Glutamatergic neuron (in vitro differentiated cells): ENCODE measurements at places on chromosomes 3 and 15.

DNA sequence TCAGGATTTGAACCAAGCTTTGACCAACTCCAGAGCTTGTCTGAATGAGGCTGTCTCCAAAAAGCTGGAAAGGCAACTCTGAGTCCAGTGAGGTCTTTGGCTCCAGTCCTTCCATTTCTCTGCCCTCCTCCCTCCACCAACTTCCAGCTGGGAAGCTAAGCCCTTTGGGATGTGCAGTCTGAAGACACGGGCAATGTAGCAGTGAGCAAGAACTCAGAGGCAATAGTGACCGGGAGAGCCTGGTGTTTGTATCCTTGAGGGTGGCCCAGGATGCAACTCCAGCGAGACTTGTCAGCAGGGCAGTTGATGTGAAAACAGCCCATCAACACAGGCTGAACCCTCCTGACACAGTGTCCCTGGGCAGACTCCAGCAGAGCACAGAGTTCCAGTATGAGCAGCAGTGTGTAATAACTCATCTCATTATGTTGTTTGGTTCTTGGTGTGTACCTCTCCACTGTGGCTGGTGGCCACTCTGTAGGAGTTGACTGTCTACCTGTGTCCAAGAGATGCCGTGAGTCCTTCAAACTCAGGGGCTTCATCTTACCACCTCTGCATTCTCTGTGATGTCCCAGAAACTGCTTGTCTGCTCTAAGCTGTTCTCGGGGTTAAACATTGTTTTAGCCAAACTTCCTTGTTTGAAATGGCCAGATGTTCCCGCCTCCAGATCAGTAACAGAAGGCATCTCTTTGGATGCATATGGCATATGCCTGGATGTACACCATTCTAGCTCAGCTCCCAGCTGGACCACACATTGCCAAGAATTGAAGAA is 6.6 kb downstream of the CDCP1 start:
- no peak for DNase-seq

DNA sequence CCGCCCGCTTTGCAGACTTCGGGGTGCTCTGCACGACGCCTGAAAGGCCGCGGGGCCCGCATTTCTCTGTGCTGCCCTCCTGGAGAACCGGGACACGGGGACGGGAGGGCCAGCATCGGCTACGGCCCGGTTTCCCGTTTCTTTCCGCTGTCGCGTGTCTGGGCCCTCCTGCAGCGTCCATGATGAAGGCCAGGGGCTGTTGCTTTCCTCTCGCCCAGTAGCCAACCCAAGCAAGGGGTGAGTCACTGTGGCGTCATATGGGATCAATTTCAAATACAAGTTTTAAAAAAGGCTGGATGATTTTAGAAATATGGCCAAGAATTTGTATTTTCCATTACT is 435 bp downstream of the SLC35G2 start:
- peak; percentile 40 for DNase-seq

GRCh38 chr3:188242436-188243123 is 88.6 kb downstream of the LPP start:
- no peak for DNase-seq

DNA sequence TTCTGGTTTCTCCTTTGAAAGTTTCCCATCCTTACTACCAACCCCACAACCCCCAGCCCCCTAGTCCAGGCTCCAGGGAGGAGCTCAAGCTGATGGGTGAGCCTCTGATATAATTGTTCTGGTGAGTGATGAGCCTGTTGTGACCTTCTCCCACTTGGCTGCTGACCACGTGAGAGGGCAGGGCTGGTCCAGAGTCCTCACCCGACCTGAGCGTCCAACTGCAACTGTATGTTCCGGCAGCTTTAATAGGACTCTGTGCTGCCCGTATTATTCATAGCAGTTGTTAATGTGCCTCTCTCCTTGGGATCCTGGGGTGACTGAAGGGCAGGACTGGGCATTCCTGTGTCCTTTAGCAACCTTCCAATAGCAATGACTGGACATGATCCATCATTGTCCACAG is 56.2 kb downstream of the B3GNT5 start:
- DNase-seq = no peak

DNA sequence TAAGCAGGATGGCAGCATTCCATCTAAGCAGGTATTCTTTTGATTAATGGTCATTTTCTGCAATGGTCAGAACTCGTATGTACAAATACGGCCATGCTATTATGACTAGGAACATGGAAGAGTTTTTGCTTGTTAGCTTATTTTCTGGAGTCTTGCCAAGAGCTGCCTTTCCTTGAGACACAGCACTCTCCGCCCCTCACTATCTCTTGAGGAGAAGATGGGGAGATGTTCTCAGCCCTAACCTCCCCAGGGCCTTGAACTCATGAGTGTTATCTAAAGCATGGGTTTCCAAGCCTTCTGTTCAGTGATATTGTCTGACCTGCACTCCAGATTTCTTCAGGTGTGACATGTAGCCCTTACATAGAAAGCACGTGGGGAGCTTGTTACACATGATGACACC is 65.9 kb upstream of the ACTC1 start:
- DNase-seq = no peak

- DNase-seq = no peak
Observed at GRCh38 chr3:110767838-110768237, 303.8 kb upstream of the NECTIN3 start.

- DNase-seq = no peak
Observed at GRCh38 chr15:93205413-93205812, 116.4 kb upstream of the RGMA start.
